NCI-H1694 treated with DMSO at 0.1 percent for 48 hours (cell line): ENCODE measurements at places on chromosomes 2 and 18.

GRCh38 chr2:23402205-23402740 is 17.3 kb downstream of the KLHL29 start:
- DNase-seq = no peak

GRCh38 chr18:35029103-35029502 is 12.1 kb upstream of the MAPRE2 start:
- DNase-seq = no peak

- DNase-seq = no peak
Observed at GRCh38 chr2:152042636-152043615, 55.9 kb downstream of the CACNB4 start.

DNA sequence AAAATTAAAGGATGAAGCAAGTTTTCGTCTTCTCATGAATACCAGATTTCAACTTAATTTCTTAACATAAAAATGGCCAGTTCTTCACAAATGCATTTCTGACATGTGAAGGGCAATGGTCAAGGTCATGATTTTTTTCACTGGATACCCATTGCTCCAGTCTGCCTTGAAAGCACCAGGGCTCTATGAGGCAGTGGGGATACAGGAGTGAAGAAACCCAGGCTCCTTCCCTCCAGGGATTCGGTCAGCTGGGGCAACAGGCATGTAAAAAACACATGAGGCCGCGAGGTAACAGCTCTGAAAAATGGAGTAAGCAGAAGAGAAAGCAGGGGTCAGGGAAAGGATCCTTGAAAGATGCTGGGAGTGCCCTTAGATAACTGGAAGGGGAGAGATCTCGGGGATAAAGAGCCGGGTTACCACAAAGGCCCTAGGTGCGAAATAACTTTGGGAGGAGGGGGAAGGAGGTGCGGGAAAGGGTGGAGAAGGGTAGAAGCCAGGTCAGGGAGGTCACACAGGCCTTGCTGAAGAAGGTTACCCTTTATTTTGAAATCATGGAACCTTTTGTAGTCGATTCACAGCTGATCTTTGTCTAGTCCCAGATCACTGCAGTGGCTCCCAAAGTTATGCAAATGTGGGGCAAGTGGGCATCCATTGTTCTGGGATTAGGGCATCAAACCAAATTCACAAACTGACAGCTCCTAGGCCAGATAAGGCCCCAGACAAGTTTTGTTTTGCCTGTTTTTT is 5.2 kb upstream of the SPRED2 start:
- no peak for DNase-seq

- no peak for DNase-seq
Observed at GRCh38 chr2:195408196-195408595, 248.8 kb upstream of the SLC39A10 start.

DNA sequence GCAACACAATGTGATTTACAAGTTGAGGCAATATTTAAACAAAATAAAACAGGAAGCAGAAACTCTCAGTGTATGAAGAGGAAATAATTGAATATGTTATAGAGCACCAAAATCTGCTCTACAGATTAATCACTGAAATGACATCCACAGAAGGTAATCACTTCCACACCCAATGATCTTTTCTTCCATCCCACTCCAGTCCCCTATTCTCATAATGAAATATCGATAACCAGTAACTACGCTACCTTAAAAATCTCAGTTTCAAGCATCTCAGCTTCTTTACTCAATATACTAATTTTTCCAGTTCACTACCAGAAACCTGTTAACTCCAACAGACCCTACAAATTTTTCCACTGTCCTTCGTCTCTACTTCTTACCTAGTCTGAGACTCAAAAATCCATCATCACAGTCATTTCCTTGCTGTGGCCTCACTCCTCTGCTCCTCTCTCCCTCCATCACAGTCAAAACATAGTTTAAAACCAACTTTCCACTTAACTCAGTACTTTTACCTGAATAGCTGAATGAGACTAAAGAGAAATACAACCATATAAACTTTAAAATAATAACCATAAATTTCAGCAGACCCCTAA is 67.1 kb downstream of the MEMO1 start:
- DNase-seq = no peak

DNA sequence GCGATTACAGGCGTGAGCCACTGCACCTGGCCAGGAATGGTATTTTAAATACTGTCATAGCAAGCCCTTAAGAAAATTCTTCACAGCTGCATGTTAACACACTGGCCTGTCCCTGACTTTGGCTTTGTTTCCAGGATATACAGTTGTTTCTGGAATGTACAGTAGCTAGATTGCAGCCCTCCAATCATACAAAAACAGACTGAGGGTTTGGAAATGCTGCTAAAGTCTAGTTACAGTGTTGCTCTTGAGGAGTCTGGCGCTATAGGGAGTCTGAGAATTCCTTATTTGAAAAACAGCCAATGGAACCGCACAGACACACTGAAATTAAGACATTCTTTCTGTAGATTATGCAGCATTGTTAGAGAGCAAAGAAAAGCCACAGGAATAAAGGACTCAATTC is 37.7 kb downstream of the STON1 start:
- DNase-seq = no peak

DNA sequence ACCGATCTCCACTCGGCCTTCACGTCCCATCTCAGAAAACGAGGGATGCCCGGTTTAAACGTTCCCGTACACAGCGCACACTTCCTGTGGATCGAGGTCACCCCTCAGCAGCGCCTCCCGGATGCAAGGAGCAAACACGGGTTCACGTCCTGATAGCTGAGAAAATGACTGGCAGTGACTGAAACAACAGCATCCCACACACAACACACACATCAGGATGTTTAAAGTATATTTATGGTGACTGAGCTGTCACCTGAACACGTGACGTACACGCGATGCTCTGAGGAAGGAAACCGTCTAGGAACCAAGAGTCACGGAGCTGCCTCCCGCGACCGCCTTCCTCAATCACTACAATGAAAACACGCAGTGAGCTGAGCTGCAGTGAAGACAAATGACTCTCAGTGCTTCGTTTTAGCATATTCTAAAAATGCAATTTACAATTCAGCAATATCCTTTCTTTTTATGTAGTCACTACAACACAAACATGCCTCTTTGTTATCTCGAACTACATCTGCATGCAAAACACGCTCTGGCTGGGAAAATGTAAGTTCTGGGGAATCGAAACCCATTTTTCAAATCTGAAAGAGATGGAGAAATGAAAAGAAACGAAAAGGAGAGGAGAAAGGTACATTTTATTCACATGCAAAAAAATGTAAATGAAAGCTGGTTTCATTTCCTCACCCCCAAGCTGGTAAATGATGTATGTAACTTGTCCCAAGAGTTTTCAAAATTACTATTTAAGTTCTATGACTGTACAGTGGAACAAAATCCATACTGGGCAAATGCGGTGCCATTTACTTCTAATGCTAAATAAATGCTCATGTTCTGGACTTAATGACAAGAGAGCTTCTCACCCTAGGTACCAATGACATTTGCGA is 19.8 kb downstream of the HDAC4 start:
- DNase-seq = no peak

DNA sequence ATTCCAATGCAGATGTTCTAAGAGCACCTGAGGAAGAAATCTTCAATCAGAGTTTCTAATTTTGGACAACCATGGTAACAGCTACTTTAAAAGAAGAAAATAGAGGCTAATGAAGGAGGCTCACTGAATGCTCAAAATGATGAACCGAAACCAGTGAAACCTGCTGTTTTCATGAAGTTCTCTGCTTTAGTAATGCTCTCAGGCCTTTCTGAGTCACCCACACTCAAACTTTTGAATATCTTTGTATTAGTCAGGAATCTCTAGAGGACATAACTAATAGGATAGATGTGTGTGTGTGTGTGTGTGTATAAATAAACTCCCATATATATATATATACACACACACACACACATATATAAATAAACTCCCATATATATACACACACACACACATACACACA is 76.9 kb upstream of the RIT2 start:
- DNase-seq = no peak

DNA sequence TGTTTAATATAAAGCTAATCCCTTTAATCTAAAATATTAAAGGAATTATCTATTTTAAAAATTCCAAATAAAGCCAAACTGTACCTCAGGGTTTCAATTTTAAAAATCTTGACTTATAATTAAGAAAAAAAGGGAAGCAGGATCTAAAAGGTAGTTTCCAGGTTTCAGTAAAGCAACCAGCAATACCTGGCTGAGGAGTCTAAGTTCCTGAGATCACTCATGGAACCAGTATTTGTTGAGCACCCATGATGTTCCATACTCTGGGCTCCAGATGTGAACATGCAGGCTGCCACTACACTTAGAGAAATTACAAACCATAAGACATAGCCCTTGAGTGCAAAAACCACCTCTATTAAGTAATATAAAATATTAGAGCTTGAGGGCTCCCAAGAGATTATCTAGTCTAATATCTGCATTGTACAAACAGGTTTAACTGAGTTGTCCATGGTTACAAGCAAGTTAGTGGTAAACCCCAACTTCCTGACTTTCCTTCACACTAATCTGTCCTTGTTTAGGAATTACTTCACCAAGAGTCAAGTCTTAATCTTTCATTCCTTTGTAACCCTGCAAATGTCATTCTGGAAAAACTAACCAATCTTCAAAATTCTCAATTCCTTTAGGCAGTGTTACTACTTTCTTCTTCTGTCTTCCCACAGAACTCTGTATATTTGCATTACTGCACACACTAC is 49.2 kb downstream of the CLASP1 start:
- no peak for DNase-seq

DNA sequence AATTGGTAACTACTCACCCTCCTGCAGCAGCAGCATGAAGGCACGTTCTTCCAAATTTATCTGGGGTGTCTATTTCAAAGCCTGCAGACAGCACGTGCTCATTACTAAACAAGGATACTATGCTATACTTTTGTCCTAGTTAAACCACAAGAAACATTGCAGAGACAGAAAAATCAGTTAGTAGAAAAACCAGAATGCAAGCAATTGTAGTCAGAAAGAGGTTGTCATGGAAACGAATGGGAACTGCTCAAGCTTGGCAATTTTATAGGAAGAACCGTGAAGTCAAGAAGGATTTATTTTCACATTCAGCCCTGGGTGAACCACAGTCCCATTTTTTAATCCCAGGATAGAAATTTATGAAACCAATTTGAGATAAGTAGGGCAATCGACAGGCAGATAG is 162.2 kb upstream of the PGAP1 start:
- peak; percentile 73 for DNase-seq

- no peak for DNase-seq
Observed at GRCh38 chr2:157830696-157831570, 45.2 kb downstream of the ACVR1 start.

DNA sequence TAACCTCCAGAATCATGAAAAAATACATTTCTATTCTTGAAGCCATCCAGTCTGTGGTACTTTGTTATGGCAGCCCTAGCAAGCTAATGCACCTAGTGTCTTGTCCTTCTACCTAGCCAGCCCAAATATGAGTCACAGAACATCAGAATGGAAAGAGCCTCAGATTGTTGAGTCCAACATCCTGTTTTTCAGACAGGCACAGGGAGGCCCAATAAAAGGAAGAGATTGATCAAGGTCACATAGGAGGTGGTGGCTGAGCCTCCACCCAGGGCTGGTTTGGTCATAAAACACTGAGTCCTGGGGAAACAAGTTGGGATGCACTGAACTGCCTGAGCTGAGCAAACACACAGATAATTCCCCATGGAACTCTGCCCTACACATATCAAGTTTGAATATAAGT is 195.5 kb downstream of the TTC32 start:
- DNase-seq = no peak

DNA sequence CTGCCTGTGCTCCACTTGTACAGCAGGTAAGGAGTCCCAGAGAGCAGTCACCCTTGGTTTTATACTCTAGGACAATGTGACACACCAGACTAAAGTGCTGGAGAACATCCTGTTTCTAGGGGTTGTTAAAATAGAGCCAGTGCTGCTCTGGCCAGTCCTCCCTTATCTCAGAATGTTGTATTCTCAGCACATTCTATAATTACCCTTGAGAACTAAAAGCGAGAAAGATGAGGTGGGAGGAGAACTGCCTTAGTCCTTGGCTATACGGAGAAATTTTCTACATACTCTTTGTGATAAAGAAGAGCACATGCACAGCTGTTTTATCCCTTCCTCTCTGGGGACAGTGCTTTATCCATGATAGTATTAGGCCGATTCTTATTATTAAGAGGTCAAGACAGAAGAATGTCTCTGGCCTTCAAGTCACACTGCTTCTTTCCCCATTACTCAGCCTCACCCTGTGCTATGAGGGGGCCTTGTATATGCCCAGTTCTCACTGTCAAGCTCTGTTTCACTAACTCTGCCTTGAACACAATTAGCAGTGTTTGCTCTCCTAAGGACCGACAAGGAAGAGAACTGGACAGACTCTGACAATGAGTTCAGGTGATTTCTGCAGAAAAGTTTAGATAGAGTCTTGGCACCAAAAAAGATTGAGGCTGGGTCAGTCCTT is 385.8 kb downstream of the TRIB2 start:
- DNase-seq = no peak

DNA sequence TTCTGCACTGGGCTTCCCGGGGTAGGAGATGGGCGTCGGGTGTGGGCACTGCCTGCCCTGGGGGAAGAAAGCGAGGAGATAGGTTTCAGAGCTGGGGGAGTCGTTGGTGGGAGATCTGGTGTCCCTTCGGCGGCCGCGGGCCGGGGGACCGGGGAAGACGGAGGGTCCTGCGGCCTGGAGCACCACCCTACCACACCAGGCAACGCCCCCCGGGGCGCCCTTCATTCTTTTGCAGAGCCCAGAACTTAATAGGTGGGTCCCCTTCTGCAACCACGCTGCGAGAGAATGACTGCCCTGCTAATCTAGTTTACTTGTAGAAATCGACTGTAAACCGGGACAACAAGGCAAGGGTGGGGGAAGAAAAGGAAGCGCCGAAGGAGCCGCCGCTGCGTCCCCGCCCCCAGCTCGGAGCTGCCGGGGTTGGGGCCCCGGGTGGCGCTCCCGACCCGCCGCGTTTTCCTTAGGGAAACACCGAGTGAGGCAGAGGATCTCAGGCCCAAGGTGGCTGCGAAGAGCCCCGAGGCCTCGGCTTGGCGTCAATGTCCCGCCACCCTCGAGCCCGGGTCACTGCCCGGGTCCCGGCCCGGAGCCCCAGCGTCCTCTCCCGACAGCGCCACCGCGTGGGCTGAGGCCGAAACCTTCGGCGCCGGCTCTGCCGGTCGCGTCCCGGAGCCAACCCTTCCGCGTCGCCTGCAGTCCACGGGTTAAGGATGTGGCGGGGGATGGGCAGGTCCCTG is 5.4 kb upstream of the SATB2 start:
- peak; percentile 39 for DNase-seq

GRCh38 chr2:118974103-118974993 is 32.4 kb downstream of the MARCO start:
- DNase-seq = no peak

DNA sequence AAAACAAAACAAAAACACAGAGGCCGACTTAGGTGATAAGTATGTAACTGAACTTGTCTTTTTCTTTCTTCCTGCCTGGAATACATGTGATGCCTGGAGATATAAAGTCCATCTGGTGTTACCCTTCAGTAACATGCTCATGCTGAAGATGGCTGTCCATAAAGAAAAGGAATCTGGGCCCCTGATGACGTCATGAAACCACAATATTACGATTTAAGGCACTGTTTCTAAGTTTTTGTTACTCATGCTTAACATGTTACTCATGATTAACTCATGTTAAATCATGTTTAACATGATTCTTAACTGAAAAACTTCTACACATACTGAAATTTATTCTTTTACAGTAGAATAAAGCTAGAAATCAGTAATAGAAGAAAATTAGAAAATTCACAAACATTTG is 49.0 kb downstream of the STRADB start:
- no peak for DNase-seq
